ENCODE measurements at places on chromosomes 1 and 21.

GRCh38 chr1:16151196-16151994 lies 4.5 kb downstream of the EPHA2 start:
- no peak for DNase-seq

- no peak for DNase-seq
These were observed 3.0 kb downstream of the TIMM17A start for GRCh38 chr1:201958348-201958747.

- no peak for DNase-seq
These were observed 6.0 kb downstream of the LSS start for GRCh38 chr21:46222436-46223116.

DNA sequence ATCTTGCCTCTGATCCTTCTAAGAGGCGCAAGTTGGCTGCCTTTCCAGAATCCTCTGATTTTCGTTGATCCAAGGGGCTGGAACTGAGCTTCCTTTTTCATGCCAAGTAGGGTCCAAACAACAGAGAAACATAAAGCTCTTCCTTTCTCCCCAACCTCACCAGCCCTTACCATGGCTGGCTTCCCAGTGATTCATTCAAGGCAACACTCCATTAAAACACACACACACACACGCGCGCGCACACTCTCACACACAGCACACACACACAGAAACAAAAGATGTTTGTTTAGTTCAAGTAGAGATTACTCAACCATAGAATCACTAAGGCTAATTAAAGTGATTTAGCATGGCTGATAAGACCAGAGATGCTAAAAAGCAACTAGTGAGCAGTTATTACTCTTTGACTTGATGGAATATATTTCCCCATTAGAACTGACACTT lies 13.0 kb upstream of the GUCA2A start:
- DNase-seq = no peak

- no peak for DNase-seq
These were observed 85.9 kb upstream of the DPH5 start for GRCh38 chr1:101111461-101111860.

- DNase-seq = no peak
These were observed 53.9 kb upstream of the RBM15 start for GRCh38 chr1:110285316-110285715.

GRCh38 chr1:23627069-23627735 lies 64.4 kb upstream of the RPL11 start:
- DNase-seq = no peak

DNA sequence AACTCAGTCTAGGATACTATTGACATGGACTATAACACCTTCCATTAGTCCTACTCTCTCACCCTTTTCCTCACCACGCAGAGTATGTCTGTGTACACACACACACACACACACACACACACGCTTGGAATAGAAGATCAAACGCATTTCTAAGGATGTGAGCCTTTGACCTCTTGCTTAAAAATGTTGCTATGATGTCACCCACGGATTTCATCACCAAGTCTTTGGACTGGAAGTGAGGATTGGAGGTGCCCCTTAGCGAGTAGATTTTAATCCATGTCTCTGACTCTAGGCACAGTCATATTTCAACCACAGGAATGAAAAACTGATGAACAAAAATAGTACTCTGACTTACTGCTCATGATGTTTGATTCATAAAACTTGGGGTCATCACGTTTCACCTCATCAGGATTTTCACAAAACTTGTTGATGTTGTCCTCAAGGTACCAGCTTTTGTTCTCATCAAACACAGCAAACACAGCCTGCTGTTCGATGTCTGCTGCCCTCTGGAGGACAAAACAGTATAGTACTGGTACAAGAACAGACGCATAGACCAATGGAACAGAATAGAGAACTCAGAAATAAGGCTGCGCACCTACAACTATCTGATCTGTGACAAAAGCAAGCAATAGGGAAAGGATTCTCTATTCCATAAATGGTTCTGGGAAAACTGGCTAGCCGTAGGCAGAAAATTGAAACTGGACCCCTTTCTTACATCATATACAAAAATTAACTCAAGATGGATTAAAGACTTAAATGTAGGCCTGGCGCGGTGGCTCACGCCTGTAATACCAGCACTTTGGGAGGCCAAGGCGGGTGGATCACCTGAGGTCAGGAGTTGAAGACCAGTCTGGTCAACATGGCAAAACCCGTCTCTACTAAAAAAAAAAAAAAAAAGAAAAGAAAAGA lies 39.9 kb downstream of the F5 start:
- DNase-seq = peak; percentile 30

DNA sequence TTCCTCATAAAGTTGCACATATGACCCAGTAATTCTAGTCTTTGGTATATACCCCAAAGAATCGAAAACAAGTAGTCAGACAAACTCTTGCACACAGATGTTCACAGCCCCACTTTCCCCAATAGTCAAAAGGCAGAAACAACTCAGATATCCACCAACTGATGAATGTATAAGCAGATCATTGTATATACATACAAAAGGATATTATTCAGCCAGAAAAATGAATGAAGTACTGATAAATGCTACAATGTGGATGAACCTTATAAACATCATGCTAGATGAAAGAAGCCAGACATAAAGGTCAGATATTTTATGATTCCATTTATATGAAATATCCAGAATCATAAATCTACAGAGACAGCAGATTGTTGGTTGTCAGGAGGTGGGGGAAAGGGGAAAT lies 27.3 kb downstream of the SHCBP1L start:
- DNase-seq = no peak

GRCh38 chr1:210826686-210827085 lies 307.3 kb downstream of the KCNH1 start:
- DNase-seq = no peak

- DNase-seq = no peak
These were observed 82.4 kb downstream of the NPHS2 start for GRCh38 chr1:179493323-179493722.

GRCh38 chr1:6954591-6954990 lies 169.3 kb downstream of the CAMTA1 start:
- no peak for DNase-seq

- DNase-seq = no peak
These were observed 31.1 kb downstream of the RAB3GAP2 start for GRCh38 chr1:220241072-220241663.

GRCh38 chr1:5995871-5996630 lies 3.8 kb upstream of the NPHP4 start:
- DNase-seq = no peak

DNA sequence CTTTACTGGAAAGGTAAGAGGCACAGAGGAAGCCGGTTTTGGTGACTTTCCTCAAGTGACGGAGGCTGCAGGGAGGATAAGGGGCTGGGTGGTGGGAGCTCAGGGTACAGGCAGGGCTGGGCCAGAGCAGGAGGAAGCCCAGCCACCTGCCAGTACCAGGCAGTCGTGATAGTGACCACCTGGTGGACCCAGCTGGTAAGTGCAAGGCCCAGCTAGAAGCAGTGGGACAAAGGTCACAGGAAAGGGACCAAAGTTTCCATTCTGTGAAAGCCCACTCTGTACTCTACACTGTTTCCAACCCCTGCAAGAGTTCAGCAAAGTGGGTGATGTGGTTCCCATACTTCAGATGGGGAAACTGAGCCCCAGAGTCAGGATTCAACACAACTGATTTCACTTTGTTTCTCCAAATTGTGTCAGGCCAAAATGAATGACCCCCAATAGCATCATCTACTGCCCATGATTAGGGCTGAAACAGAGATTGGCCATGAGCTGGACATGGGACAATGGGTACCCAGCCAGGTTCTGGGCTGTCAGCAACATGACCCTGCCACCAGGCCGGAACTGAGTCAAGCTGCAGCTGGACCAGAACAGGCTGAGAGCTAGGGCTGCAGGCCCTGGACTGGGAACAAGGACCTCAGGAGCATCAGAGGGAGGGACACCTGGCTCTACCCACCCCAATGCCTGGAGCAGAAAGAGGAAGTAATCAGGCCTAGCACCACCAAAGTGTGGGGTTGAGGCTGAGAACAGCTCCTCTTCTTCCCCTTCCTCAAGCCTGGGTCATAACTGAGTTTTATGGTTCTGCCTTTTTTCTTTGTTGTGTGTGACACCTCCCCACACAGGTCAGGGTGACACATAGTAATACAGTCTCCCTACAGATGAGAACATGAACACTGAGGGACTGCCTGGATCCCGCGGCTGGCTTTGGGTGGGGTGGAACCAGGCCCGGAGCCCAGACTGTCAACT lies 50.2 kb downstream of the KCNN3 start:
- DNase-seq = peak; percentile 18

- DNase-seq = no peak
These were observed 11.7 kb downstream of the EIF2D start for GRCh38 chr1:206600527-206600926.

DNA sequence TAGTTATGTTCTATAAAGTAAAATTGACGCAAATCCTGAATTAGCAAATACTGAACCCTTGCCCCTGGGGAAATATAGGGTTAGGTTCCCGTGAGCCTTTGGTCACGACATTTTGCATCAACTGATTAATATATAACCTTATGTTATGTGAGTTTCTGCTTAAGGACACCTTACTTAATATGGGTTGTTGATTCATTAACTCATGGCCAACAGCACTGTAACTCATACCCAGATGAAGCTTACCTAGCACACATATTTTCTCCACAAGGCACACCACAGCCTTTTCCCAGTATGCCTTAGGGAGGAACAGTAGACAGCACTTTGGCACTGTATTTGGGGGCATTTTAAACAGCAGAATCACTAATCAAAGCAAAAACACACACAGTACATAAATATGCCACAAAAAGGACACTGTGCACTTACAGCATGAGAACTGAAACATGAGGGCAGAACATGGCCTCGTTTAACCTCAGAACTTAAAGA lies 15.1 kb downstream of the INAVA start:
- no peak for DNase-seq

GRCh38 chr1:204872262-204872881 lies 1.7 kb downstream of the NFASC start:
- DNase-seq = no peak

GRCh38 chr21:46560568-46561444 lies 44.1 kb downstream of the S100B start:
- DNase-seq = no peak

GRCh38 chr1:245856944-245857531 lies 650.0 kb downstream of the SMYD3 start:
- DNase-seq = no peak

- DNase-seq = no peak
These were observed 22.0 kb downstream of the KCNK1 start for GRCh38 chr1:233635765-233636502.

DNA sequence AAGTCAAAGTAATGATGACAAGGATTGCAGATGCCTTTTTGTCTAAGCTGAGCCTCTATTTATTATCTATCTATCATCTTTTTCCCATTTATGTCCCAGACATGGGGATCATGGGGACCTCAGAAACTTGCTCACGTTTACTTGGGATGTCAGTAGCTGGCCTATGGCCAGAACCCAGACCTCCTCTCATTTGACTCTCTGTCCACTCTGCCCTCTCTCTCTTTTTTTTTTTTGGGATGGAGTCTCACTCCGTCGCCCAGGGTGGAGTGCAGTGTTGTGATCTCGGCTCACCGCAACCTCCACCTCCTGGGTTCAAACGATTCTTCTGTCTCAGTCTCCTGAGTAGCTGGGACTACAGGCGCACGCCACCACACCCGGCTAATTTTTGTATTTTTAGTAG lies 3.7 kb upstream of the ID3 start:
- DNase-seq = no peak

DNA sequence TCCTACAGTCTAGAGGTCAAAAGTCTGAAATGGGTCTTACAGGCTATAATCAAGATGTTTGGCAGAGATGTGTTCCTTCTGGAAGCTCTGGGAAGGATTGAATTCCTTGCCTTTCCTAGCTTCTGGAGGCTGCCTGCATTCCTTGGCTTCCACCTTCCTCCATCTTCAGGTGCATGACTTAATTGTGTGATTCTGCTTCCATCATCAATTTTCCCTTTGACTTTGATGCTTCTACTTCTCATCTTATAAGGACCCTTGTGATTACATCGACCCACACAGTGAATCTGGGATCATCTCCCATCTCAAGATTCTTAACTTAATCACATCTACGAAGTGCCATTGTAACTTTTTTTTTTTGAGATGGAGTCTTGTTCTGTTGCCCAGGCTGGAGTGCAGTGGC lies 111.4 kb downstream of the UCK2 start:
- DNase-seq = no peak

GRCh38 chr21:42706765-42707164 lies 53.3 kb downstream of the PDE9A start:
- DNase-seq = no peak

GRCh38 chr1:205204552-205204951 lies 7.0 kb downstream of the DSTYK start:
- no peak for DNase-seq

DNA sequence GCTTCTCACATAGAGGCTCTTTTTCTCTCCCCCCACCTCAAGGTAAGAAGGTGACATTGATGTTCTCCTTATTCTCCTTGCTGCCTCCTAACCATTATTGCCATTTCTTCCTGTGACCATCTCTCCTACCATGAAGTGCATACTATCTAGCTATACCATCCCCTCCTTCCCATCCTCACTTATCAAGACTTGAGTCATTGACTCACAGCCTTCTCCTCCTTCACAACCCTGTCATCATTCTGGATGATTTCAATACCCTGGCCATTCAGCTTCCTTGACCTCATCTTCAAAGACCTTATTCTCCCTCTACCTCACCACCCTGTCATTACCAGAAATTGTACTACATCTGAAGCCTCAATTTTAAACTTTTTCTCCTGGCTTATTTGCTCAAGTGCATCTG lies 10.9 kb upstream of the HIPK1 start:
- DNase-seq = no peak

- no peak for DNase-seq
These were observed 147.3 kb upstream of the VAMP3 start for GRCh38 chr1:7623842-7624241.

- no peak for DNase-seq
These were observed 45.9 kb downstream of the GPR88 start for GRCh38 chr1:100583827-100584226.

GRCh38 chr1:183569141-183569540 lies 21.1 kb downstream of the NCF2 start:
- DNase-seq = peak; percentile 48

- DNase-seq = no peak
These were observed 486.0 kb upstream of the CHRM3 start for GRCh38 chr1:238900334-238900865.

DNA sequence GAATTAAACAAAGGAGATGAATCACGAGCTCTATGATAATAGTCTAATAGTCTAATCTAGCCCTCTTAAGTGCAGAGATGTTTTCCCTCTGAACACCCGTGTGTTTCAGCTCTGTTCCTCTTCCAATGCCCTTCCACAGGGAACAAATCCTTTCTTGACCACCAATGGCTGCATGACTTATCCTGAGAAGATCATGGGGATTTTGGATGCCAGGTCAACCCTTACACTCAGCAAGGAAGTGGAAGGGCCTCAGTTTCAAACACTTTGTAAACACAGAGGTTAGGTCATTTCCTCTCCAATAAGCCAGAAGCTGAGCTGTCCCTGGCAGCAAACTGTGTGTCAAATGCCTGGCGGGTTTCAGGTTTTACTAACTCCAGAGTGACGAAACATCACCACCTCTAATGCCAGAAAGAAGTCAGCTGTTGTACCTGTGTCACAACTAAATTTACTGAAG lies 200.0 kb downstream of the GABPA start:
- peak; percentile 33 for DNase-seq

GRCh38 chr1:19073311-19074186 lies 117.1 kb upstream of the IFFO2 start:
- no peak for DNase-seq
